ENCODE measurements at places on chromosomes 3 and 15.
A peak's percentile ranks its signal among the peaks of the same experiment; 100 is the strongest.

DNA sequence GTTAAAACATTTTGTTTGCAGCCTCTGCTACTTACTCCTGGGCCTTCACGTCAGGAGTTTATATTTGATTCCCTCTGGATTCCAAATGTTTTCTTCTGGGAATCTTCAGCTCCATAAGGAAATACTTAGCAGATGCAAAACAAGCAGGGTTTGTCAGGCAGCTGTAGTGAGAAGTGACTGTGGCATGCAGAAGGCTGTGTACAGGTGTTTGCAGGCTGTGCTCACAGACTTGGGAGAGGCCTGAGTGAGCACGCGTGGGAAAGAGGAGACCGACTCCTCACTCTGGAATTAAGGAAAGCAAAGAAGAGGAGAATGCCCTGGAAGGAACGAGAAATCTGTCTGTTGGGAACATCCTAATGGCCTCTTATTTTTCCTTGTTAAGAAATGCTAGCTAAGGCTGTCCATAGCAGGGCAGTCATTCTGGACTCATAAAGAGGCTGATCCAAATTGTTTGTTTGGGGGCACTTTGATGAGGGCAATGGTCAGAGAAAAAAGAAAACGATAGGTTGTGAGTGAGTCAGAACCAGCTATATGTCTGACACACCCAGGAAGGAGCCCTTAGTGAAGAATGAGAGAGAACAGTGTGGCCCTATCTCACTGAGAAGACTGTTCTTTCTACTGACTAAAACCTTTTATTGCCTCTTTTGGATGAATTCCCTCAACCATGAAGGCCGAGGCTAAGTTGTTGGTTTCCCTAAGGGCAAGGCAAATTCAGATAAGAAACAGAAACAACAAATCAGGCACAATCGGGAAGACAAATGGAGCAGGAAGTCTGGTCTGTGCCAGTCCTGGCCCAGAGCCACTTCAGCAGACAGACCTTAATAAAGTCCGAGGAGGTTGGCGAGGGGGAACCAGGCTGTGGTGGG is 82.6 kb downstream of the TGFBR2 start:
- peak; percentile 70 for DNase-seq

DNA sequence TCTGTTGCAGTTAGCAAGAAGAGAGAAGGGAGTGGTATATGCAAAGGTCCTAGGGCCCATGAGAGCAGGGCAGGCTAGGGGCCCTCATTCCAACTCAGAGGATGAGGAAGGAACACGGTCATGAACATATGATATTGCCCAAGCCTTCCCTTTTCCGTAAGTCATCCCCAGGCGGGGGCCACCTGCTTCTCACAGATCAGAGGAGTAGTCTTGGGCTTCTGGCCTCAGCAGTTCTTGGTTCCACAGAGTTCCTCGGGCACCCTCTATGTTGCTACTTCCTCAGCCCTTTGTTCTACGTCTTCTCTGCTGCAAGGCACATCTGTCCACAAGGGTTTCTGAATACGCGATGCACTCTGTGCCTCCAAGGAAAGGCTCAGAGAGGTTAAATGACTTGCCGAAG is 25.3 kb downstream of the EPHB3 start:
- DNase-seq = no peak

DNA sequence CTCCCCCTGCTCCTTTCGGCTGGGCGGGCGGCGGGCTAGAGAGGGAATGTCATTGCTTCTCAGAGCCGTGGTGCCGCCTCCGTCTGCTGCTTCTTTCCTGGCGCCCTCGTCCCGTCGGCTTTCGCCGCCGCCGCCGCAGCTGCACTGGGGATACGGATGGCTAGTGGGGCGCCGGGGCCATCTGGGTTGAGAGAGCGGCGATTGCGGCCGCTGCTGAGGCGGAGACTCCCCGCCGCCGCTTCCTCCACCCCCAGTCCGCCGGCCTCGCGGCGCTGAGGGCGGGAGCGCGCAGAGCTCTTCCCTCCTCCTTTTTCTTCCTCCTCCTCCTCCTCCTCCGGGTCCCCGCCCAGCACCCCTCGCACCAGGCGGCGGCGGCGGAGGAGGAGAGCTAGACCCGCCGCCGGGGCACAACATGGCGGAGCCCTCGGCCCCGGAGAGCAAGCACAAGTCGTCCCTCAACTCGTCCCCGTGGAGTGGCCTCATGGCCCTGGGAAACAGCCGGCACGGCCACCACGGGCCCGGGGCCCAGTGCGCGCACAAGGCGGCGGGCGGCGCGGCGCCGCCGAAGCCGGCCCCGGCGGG is at the start of gene STT3B:
TSS of gene STT3B (plus strand) at position 339 of the 582 bp plus-strand sequence. CDS start at position 413, 74 bp downstream.
- DNase-seq = peak; percentile 80

DNA sequence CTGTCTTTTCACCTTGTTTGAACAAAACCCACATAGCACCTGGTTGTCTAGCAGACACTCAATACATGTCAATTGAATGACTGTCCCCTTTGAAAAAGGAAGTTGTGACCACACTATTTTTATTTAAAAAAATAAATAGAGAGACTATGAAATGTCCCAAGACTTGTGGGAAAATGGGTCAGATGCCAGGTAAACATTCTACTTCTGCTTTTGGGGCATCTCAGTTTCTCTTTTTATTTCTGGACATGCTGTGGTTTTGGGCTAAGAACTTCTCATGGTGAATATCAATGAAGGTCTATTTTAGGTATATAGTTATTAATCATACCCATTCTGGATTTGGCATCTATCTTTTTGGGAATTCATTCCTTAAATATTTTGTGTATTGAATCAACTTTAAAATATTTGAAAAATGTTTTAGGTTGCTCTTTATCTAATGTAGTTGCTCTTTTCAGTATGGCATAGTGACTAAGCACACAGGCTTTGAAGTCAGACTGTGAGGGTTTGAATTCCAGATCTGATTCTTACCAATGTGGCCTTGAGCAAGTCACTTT is 4.4 kb downstream of the TMEM45A start:
- DNase-seq = no peak

Data from fibroblast of lung (primary cell).